ENCODE measurements at places on chromosomes 3 and 15.

DNA sequence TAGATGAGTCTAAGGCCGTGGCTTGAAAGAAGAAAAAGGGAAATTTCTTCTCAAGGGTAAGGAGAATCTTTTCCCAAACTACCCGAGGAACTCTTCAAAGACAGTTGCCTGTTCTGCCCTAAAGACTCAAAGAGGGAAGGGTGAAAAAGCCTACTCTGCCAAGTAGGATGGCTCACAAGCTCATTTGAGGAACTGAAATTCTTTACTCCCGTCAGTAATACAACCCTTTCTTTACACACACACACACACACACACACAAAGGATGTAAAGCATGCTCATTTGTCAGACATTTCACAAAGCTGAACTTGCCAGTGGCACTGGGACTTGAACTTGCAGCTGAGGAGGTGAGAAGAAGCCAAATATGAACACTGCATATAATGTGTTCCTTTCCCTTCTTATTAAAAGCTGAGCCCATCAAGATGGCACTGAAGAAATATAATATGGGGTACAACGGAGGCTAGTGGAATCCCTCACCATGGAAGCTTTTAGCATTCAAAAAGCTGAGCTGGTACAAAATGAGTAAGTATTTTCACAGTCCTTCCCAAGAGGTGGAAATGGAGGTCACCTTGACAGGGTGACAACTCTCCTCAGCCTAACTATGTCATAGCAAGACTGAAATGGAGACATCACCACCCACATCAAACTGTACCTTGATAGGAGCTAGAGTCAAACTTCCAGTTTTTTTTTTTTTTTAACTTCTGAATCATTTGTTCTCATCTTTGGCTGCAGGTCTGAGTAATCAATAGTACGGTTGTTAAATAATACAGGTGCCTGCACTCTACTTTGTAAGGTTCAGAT lies 57.6 kb downstream of the TAFA4 start:
- no peak for DNase-seq

DNA sequence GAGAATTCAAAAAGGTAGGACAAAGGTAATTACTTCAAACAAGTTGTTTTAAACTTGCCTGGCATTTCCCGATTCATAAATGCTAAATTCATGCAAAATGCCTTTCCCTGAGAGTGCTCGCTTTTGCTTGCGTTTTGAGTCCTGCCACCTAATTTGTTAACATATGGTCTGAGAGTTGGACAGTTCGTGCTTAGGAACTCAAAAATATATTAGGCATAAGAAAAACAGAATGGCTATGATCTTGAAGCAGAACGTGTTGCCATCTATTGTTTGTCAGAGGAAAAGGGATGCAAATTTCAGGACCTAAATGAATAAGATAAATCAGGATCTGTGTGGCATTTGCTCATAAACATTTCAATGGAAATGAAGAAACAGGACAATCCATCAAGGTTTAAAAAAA lies 195.8 kb downstream of the ZMAT3 start:
- no peak for DNase-seq

DNA sequence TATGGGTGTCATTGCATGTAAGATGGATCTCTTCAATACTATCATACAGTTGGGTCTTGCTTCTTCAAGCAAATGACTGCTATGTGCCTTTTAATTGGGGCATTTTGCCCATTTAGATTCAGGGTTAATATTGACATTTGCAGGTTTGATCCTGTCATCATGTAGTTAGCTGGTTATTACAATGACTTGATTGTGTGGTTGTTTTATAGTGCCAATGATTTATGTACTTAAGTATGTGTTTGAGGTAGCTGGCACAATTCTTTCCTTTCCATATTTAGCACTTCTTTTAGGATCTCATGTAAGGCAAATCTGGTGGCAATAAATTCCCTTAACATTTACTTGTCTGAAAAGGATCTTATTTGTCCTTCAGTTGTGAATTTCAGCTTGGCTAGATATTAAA lies 267.5 kb downstream of the VGLL3 start:
- DNase-seq = no peak

- no peak for DNase-seq
Observed at GRCh38 chr3:140114789-140115080, 179.8 kb downstream of the CLSTN2 start.

DNA sequence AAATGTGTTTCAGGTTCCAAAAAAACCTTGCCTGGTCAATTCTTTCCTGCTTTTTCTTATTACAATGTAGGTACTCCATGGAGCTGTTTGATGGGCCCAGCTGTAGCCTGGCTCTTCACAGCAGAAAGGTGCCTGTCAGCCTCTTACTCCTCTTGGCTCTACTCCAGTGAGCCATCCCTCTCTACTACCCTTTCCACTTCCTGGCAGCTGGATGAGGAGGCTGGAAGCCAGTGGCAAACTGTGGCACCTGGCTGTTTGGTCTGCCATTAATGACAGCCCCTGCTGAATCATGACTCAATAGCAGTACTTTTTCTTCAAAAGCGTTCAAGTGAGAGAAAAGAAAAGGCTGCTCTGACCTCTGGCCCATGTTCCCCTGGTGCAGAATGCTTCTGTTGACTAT lies 618.1 kb downstream of the PYDC2 start:
- DNase-seq = no peak

- DNase-seq = no peak
Observed at GRCh38 chr3:101124125-101124524, 130.9 kb upstream of the ABI3BP start.

- no peak for DNase-seq
Observed at GRCh38 chr15:99536422-99537040, 29.3 kb upstream of the MEF2A start.

- DNase-seq = no peak
Observed at GRCh38 chr15:60839510-60840211, 360.7 kb upstream of the ICE2 start.

DNA sequence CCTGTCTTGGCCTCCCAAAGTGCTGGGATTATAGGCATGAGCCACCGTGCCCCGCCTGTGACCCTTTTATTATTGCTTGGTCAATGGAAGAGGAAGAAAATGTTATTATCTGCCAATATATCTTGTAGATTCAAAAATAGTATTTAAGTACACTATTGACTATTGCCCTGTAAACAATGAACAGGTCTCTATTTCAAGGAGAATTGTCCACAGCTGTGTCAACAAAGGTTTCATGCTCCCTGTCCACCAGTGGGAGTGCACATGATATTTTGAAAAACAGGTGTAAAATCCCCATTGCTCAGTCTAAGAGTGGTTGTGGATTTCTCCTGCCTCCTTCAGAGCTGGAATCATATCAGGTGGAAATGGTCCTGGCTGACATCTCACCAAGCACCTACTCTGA lies 36.5 kb upstream of the IGF1R start:
- DNase-seq = no peak

DNA sequence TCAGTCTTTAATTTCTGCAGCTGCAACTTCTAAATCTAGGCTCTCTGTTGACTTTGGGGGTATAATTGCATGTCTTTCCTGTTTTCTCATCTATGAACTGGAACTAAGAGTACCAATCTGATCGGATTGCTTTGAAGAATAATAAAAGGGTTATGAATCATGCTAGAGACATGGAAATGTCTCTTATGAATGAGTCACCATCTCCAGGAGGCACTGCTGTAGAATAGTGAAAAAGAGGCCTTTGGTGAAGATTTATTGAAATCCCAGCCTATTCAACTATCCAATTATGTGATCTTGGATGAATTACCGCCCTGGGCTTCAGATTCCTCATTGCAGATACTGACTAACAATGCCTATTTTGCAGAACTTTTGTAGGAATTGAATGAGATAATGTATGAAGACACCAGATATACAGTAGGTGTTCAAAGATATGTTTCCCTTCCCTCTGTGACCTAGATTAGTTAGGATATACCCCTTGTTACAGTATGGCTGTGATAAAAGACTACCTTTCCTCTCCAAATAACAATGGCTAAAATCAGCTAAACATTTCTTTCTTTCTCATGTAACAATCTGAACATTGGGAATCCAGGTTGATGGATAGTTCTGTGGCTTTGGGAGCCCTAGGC lies 11.5 kb upstream of the CMTM8 start:
- DNase-seq = no peak

- DNase-seq = no peak
Observed at GRCh38 chr15:58065445-58066041, at the start of gene ALDH1A2. Gene ALDH1A2 (minus strand): TSS chr15:58065711. CDS start chr15:58065650, 61 bp downstream.

DNA sequence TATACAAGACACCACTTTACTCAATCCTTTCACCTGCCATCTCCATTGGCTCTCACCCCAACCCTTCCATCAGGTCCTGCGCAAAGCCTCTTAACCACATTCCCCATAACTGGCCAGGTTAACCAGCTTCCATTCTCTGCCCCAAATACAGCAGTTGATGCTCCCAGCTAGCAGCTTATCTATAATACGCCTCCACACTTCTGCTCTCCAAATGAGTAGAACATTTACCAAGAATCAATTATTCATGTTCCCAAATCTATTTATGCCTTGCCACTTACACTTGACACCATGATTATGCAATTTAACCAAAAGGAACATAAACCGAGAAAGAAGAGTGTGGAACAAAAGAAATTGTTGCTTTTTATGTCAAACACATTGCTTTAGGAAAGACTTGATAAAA lies 103.7 kb upstream of the TPM1 start:
- no peak for DNase-seq

- no peak for DNase-seq
Observed at GRCh38 chr3:131107637-131108433, 81.2 kb downstream of the NEK11 start.

GRCh38 chr3:130276203-130276803 lies 69.2 kb upstream of the COL6A5 start:
- DNase-seq = no peak

GRCh38 chr15:70196372-70197316 lies 98.9 kb upstream of the TLE3 start:
- peak; percentile 28 for DNase-seq

DNA sequence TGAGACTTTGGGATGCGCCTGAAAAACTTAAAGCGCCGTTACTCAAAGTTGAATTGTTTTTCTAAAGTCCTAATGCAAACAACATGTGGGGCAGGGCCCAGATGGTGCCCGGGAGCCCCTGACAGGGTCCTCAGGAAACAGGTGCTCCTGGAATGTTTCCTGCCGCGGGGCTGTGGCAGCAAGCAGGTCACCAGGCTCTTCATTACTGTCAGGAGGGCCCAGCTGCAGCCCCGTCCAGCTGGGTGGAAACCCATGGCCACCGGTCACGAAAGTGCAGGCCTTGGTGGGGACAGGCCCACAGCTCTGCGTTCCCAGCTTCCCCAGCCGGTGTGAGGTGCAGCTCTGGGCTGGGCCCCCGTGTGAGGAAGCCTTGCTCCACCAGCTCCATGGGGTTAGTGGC lies 63.9 kb upstream of the GATA2 start:
- no peak for DNase-seq

DNA sequence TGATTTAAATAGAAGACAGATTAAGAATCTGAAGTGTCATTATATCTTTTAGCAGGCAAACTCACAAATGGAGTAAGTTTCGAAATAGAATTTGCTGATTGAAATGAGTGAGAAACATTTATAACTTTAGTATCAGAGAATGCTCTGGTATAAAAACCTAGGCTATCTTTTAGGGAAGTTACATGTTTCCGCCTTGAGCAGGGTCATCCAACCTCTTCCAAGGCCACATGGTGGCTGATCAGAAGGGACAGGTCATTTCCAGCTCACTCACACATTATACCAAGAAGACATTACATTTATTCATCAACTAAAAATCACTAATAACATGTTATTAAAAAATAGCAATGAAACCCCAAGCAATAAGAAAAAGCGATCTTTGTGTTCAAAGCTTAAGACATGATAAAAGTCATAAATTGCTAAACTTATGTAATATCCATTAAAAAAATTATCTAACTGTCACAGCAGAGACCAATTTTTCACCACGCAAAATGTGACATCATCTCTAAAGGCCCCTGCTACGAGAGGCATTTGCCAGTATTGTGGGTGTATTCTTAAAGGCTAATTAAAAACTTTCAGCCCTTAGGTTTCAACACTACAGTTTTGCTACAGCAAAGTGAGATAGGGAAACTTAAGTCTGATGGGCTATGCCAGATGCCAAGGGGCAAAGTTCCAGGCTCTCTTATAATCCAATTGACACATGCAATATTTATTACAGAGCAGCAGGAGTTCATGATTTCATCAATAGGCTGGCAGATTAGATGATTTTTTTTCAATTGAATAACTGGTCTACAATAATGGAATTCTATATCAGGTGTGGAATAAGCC lies 240.4 kb upstream of the TBL1XR1 start:
- no peak for DNase-seq

GRCh38 chr3:25567388-25567787 lies 97.3 kb downstream of the TOP2B start:
- no peak for DNase-seq

- DNase-seq = no peak
Observed at GRCh38 chr3:24365168-24365567, 129.5 kb downstream of the THRB start.

GRCh38 chr3:65035246-65035645 lies 347.4 kb upstream of the ADAMTS9 start:
- DNase-seq = no peak

- DNase-seq = no peak
Observed at GRCh38 chr15:99823346-99823745, 90.1 kb upstream of the LYSMD4 start.

DNA sequence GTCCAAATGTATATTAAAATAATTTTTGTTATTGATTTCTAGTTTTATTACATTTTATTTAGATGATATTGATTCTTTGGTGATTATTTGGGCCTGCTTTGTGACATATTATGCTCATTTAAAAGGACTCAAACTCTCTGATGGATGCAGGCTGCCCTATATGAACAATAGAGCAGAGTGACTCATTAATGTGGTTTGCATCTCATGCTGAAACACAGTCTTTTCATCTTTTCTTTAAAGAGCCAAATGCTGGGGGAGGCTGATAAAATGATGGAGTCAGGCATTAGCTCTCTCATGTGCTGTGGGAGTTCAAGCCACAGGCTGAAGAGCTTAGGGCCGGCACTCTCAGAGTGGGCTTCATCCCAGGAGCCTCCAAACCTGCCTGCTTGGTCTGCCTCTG lies 7.2 kb downstream of the PLA1A start:
- no peak for DNase-seq

- DNase-seq = no peak
Observed at GRCh38 chr3:24339266-24339825, 155.3 kb downstream of the THRB start.

DNA sequence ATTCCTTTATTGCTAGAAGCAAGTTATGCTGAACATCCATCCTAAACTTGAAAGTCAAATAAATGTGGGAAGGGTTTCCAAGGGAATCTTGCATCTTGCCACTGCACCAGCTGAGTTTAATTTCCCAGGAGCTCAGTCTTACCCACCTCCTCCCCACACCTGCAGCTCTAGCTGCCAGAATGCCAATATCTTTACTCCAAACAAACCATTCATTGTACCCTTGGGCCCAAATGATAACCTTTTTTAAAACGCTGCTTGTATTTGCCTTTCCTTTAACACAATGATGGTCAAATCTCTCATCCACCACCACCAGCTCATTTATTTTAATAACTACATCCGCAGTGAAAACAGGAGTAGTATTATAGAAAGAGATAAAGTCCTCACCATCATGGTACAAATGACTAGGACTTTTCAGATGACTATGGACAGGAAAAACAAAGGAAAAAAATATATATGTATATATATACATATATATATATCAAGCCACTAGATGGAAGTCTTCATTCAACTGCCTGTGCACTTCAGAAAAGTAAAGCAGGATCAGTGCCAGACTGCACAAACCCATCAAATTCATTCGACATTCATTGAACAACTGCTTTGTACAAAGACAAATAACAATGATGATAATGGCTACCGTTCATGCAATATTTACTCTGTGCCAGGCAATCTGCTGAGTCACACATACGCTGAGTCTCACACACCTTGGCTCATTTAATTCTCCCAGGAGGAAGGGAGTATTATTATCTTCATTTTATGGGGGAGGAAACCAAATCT lies 44.0 kb downstream of the BFSP2 start:
- DNase-seq = no peak
